ENCODE measurements at places on chromosomes 4 and X.

DNA sequence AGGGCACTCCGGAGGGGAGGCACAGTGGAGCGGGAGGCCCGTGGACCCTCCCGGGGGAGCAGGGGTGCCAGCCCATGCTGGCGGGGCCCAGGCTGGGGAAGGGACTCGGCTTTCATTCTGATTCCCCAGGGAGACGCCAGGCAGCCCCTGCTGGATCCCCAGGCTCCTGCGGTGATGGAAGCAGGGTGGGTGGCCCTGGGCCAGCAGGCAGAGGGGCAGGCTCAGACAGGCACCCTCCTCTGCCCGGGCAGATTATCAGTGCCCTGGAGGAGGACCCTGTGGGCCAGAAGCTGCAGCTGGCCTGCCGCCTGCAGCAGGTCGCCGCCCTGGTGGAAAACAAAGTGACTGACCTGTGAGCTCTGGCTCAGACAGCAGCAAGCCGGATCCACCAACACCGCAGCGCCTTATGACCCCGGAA is 2.1 kb upstream of the SRPK3 start:
- DNase-seq, result no peak

DNA sequence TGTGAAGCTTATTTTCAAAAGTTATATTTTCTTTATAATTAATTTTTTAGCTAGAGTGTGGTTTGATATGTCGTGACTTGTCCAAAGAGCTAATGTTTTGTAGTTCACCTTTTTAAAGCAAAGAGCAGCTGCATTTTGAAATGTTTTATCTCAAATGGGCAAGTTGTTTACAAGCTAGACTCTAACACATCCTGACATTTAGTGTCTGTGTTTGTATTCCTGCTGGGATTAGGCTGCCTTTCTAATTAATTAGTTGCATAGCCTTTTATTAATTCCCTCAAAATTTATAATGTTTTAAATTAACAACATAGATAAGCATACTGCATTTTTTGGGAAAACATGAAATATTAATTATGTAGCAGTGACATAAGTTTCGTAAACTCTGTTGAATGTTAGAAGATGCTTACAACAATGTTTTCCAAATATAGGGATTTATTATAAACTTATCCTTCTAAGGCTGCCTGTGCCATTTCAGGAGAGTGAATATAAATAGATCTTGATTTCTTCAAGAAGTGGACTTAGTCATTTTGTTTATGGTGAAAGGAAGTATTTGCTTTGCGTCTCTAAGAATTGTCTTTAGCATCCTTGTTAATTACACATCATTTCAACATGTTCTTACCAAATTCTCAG is 37.7 kb upstream of the NUDT6 start:
- DNase-seq, result no peak

GRCh38 chrX:23478056-23478455 is 143.4 kb downstream of the PTCHD1 start:
- no peak for DNase-seq

- no peak for DNase-seq
Measured at GRCh38 chrX:124720532-124720931, 374.2 kb downstream of the SH2D1A start.

DNA sequence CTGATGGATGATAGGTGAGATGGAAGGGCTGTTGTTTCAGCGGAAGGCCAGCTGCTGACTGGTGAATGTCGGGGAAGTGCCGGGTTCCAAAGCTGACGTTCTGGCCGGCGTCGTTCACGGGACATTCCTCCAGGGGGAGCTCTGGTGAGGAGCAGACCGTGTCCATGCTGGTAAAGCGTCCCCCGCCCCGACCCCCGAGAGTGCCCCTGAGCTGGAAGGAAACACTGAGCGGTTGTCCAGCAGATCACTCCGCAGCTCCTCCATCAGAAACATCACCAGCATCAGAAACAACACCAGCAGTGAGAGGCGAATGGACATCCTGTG is 18.6 kb upstream of the ADRA2C start:
- DNase-seq, result no peak

GRCh38 chrX:137051978-137052642 is 18.3 kb upstream of the GPR101 start:
- DNase-seq, result peak; percentile 14

GRCh38 chrX:55011294-55011693 is 11.1 kb downstream of the APEX2 start:
- DNase-seq, result no peak
